ENCODE measurements at places on chromosomes 5 and 9. TPM values are rescaled to one million over a fixed set of nuclear protein-coding genes. Genes with fewer than 3 reads are reported as not detected.

The MCC gene
- 25.5 TPM for total RNA-seq

DNA sequence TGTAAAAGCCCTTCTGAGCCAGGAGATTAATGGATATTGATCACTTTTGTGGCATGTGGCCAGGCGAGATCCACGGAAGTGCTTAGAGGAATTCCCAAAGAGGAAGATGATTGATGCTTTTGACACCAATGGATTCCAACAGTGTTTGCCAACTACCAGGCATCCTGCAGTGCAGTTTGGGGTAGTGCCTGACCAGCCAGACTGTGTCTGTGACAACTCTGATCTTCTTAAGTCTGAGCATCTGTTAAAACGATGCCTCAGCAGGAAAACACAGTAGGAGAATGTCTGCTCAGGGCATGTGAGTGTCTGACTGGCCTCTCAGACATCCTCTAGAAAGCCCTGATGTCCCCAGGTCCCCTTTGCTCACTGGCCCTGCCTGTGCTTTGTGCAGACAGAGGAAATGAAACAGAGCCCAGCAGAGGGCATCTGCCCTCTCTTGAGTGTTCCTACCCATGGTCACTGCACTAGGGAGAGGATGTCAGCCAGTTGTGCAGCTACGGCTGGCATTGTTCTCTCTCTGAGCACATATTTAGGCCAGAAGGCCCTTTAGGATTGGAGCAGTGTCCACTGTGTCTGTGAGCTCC is 57.0 kb downstream of the TRPC7 start:
- DNase-seq = no peak

- peak; percentile 45 for DNase-seq
Observed at GRCh38 chr5:9782826-9783560, 152.8 kb upstream of the TAS2R1 start.

GRCh38 chr5:6542421-6543345 is 90.2 kb downstream of the NSUN2 start:
- no peak for DNase-seq

GRCh38 chr5:124605541-124605940 is 140.9 kb downstream of the ZNF608 start:
- no peak for DNase-seq

The SLC6A18 gene
- not detected for total RNA-seq

The AQP7 gene
- 22.1 TPM for total RNA-seq

DNA sequence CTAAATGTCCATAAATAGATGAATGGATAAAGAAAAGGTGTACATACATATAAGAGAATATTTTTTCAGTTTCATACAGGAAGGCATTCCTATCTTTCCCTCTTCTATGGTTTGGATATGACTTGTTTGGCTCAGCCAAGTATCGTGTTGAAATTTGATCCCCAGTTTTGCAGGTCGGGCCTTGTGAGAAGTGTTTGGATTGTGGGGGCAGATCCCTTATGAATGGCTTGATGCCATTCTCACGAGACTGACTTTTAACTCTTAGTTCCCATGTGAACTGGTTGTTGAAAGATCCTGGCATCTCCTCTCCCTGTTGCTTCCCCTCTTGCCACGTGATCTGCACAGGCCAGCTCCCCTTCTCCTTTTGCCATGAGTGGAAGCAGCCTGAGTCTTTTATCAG is 421.1 kb upstream of the FTMT start:
- DNase-seq = no peak

The PCDHGC5 gene
- 0.20 TPM for total RNA-seq

The CCDC112 gene
- total RNA-seq = 20.8 TPM

The SHISAL2B gene
- total RNA-seq = not detected

The FYB1 gene
- 25.6 TPM for total RNA-seq

- DNase-seq = no peak
Observed at GRCh38 chr5:80904533-80905187, 55.5 kb upstream of the RASGRF2 start.

GRCh38 chr5:158911693-158912363 is 187.9 kb downstream of the EBF1 start:
- no peak for DNase-seq

The SLC25A46 gene
- 79.6 TPM for total RNA-seq

DNA sequence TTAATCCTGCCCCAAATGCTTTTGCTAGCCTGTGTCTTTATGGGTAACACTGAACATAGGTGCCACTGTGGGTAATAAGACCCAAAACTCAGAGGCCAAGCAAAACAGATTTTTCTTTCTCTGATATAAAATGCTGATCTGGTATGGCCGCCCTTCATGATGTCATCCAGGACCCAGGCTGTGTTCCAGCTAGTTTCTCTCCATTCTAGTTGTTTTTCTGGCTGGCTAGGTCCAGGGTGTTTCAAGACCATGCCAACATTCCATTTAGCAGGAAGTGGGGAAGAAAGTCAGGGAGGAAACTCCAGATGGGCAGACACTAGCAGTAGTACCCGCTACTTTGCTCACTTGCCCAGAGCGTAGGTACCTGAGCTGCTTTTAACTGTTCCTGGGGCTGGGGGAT is 183.9 kb upstream of the OTULINL start:
- DNase-seq = no peak

- DNase-seq = no peak
Observed at GRCh38 chr5:149416987-149417710, 38.1 kb upstream of the IL17B start.

DNA sequence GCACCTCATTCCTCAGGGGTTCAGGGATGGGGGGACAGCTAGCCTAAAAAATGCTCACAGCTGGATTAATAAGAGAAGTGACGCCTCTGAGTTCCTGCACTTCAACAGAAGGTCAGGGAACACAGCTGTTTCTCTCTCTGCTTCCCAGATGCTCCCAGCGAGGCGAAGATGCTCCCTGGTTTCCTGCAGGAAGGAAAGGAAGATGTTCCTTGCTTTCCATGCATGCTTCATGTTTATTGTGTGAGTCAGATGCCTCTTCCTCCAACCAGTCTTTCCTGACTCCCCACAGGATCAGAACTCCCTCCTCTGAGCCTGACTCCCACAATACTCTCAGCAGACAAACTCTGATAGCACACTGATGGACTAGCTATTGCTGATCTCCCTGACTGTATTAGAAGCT is 71.9 kb downstream of the MFAP3 start:
- DNase-seq = no peak

The TEX48 gene
- total RNA-seq = not detected

DNA sequence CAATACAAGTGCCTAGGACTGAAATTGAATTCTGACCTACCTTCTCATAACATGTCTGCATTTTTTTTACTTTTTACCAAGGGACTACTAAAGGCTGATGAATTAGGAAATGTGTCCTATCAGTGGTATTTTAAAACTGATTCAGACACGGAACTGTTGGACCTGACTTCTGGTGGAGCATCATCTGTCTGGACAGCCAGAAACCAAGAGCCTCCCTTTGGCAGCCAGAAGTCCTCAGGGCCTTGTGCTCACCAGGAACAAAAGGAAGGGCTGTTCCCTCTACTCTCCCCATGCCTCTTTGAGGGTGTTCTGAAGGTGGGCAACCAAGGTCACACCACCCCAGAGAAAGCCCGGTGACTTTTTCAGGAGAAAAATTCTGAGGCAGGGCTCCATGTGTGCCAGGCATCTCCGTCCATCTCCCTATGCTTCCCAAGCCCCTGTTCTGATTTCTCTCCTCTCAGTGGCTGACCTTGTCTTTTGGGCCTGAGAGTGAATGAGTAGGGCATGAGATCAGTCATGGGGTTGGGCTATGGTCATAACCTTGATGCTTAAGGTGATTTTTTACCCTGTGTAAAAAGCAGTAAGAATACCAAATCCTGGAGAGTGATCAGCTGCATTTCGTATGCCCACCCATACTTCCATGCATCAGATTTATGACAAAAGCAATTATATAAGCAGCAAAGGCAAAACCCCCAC is 143.7 kb downstream of the SCAMP1 start:
- DNase-seq = no peak

DNA sequence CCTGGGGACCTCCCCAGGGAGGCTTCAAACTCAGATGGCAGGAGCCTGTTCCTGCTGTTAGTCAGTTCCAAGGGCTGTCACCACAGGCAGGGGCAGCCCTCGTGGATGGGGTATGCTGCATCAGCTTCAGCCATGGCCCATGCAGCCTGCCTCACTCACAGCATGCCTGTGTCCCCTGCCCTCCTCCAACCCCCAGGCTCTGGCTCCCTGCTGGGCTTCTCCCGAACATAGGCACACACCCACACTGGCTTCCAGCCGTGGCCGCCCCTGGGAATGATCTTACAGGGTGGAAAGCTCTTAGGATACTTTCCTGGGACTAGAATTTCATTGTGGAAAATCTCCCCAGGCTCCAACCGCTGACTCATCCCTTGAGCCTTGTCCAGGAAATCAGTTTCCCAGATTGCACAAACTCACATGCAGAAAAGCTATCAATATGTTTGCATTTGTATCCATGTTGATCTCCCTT is 163.8 kb downstream of the SEC61B start:
- DNase-seq = no peak

The GAS1 gene
- 9.4 TPM for total RNA-seq

DNA sequence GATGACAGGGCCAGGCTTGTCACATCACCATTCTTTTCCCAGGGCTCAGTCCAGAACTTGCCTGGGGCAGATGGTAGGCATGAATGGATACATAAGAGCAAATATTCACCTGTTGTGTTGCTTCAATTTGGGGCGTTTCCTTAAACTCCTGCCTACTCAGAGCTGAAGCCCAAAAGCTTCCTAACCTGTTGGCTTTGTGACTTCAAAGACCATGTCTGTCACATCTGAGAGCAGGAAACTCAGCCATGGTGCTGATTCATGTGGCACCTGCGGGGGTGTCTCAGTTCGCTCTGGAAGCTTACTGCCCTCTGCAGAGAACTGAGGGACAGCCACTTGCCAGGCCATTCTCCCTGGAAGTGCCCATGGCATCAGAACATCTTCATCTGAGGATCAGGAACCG is 246.6 kb downstream of the HSPA4 start:
- no peak for DNase-seq

The CAMSAP1 gene
- total RNA-seq = 88.0 TPM

GRCh38 chr5:131104169-131104808 is 60.8 kb downstream of the HINT1 start:
- no peak for DNase-seq

The FOXD4L4 gene
- 0.75 TPM for total RNA-seq

- DNase-seq = peak; percentile 3
Observed at GRCh38 chr9:133771486-133772482, 33.6 kb upstream of the SARDH start.

The ELAVL2 gene
- total RNA-seq = 0.60 TPM

DNA sequence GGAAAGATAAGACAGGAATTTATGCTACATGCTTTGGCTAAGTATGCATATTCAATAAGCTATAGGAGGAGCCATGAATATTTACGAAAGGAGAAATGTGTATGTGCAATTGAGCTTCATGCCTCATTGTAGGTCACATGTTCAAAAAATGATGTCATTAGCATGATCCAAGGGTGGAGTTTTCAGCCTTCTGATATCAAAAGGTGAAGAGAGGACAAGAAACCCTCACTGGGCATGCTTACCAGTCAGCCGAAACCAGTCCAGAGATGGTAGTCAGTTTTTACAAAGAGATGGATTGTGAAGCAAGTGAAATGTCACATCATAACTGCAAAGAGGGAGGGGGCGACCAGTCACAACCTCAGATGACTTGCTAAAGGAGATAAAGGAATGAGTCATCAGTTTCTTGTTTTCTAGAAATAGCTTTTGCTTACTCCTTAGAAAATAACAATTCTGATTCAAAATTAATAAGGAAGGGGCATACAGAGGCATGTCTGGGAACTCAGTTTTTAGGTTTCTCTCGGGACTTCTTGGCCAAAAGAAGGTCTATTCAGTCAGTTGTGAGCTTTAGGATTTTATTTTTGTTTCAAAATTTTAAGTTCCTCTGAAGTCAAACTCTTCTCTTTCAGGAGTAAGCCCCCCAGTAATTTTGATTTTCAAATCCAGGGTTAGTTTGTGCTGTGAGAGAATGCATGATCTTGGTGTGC is 1067.8 kb upstream of the EDIL3 start:
- DNase-seq = no peak

DNA sequence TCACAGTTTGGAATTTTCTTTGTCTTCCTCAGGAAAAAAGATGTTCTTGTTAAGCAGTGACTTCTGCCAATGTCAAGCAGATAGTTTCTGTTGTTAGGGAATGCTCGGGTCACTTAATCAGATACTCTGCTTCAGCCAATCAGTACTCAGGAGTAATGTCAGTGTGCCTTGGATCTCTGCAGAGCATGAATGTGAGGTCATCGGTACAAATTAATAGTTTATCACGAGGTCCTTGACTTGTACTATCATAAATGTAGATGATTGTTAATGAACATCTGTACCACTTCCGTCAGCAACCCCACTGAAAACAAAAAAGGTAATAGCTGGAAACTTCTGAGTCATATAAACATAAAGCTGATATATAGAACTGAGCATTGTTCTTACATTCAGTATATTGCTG is 73.6 kb downstream of the FBXL7 start:
- no peak for DNase-seq

DNA sequence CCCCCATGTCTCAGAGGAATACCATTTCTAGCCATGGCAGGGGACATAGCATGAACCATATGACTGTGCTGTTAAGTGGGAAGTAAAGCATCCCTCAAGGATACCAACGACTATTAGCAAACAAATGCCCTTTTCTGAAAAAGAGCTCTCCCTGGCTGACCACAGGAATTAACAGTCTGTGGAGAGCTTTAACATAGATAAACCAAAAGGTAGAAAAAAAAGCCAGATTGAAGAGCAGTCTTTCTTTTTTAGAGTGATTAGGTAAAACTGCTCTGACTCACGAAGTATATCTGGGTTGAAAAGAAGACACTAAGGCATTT is 532.7 kb upstream of the DMAC1 start:
- no peak for DNase-seq

DNA sequence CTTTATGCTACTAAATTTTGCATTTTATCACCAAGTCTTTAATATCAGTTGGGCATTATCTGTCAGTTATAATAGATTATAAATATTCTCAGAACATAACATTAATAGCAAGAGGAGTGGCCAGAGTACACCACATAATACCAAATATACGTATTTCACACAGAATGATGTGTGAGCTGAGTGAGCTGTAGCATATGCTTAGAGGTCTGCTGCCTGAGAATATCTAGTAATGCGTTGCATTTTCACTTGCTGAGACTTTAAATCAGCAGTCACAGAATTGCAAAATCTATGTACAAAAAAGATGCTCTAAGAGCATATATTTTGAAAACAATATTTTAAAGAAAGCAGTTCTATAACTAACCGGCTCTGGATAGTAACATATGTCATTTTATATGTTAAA is 921.1 kb upstream of the EDIL3 start:
- no peak for DNase-seq

DNA sequence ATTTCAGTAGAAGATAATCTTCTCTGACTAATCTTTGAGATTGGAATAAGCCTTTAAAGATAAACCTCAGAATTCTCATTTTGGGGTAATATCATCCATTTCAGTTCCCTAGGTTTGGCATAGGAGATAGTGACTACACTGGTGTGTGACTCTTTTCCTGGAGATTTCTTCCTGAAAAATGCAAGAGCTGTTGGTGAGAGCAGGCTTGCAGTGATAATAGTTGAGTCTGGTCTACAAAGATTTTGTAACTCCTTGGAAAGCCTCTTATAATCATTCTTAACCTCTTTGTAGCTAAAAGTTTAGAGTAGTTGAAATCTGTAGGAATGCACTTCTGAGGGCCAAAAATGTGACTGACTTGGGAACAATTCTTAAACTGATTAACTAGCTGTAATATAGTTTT is 23.4 kb downstream of the RANBP17 start:
- no peak for DNase-seq
